ENCODE measurements at places on chromosomes 6 and 20.

- DNase-seq: no peak
Observed at GRCh38 chr6:144583614-144583954, 298.4 kb downstream of the UTRN start.

GRCh38 chr20:19761326-19761725 lies 3.3 kb downstream of the RIN2 start:
- no peak for DNase-seq

GRCh38 chr6:121582262-121582661 lies 146.8 kb downstream of the GJA1 start:
- no peak for DNase-seq

DNA sequence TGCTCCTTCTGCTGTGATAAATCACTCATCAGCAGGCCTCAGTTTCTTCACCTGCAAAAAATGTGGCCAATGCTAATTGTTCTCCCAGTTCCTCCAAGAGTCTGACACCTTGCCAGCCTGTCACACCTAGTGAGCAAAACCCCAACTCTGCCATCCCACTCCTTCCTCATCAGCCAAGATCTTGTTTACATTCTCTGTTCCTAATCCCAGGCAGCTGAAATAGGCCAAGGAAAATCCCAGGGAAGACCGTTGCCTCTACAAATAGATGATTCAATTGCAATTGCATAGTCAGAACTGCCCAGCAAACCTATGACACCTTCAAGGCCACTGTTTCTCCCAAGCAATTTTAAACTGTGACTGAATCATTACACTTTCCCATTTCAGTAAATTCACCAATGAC lies 78.7 kb downstream of the GMDS start:
- no peak for DNase-seq

GRCh38 chr6:90525421-90525820 lies 61.5 kb downstream of the MAP3K7 start:
- DNase-seq: no peak

GRCh38 chr6:41122918-41123317 lies 31.2 kb downstream of the TREML1 start:
- DNase-seq: no peak

GRCh38 chr6:147700436-147701209 lies 192.1 kb downstream of the SAMD5 start:
- DNase-seq: no peak

DNA sequence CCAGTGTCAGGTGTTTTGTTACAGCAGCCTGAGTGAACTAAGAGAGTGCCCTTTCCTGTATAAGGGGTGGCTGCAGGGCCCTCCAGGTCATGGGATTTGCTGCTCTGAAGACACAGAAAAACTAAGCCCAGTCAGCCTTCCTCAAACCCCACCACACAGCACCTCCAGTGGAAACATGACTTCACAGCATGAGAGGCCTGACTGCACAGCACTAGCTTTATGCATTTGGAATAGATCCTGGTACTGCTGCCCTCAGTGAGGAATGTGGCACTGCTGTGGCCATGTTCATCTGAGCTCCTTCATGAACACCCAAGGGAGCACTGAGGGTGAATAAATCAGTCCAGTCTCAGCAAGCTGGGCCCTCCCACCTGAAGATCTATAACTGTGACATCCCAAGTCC lies 296.1 kb upstream of the FOXQ1 start:
- no peak for DNase-seq

- no peak for DNase-seq
Observed at GRCh38 chr20:51378171-51378928, 164.2 kb downstream of the NFATC2 start.

DNA sequence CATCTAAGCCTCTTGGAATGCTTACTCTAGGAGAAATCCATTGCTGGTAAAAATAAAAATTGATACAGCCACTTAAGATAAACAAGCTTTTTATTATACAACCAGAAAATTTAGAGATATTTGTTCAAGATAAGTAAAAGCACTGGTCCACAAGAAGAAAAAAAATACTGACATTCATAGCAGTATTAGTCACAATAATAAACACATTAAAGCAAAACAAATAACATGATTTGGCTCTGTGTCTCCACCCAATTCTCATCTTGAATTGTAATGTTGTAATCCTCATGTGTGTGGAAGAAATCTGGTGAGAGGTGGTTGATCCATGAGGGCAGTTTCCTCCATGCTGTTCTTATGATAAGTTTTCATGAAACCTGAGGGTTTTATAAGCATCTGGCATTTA lies 1093.5 kb upstream of the ADGRB3 start:
- DNase-seq: no peak

DNA sequence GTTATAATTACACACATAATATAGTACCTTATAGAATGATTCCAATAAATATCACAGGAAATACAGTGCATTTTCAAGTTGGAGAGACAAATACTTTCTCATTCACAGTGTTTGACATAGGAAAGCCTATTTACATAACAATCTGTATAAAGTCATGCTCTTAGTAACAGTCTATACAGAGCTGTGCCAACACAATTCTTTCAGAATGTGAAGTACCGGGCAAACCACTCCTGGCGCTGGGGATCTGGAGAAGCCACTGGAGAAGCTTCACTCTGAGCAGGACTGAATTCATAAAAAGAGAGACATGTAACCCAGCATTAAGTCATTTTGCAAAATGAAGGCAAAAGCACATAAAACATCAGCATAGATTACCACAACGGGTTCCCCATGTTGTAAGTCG lies 24.9 kb upstream of the MCM9 start:
- DNase-seq: no peak

DNA sequence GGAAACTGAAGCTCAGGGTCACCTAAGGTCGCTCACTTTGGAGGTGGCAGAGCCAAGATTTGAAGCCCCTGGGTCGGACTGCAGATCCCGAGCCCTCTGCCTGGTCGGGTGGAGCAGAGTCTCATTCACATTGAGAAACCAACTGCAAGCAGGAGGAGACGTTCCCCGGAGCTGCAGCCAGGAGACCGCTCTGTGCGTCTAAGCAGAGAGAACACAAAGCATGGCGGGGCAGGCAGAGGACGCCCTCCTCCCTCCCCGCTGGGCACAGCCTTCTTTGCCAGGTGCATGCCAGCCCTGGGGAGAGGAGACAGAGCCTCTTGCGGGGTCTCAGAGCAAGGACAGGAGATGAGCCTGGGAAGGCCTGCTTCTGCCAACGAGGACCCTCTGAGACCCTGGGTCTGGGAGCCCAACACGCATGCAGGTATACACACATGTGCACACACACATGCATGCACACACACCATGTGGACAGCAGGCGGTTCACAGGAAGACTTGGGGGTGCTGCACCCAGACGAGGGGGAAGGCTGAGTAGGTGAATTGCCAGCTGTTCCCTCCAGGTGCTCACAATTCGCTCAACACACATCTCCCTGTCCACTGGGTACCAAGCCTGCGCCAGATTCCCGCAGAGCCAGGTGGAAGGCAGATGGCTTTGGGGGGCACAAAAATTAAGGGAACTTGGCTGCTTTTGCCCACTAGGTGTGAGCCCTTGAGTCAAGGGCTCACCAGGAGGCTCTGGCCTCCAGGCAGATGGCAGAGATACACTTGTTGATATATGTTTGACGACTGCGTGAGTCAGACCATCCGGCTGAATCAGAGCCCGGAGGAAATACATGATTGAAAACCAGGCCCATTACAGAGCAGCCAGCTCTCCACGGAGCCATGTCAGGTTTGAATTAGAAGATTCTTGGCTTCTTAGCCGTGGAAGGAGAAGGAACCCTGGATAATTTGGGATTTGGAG lies 5.5 kb upstream of the NTSR1 start:
- DNase-seq: no peak

- no peak for DNase-seq
Observed at GRCh38 chr6:146305092-146305491, 238.5 kb upstream of the RAB32 start.

- no peak for DNase-seq
Observed at GRCh38 chr6:137820952-137821351, 46.1 kb upstream of the TNFAIP3 start.

DNA sequence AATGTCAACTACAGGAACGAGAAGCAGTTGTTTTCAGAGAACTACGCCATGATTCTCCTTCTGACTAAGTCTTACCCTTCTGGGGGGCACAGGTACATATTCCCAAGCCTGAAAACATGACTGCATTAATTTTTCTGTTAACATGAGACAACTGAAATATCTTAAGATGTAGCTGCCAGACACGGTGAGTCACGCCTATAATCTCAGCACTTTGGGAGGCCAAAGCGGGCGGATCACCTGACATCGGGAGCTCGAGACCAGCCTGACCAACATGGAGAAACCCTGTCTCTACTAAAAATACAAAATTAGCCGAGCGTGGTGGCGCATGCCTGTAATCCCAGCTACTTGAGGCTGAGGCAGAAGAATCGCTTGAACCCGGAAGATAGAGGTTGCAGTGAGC lies 21.7 kb downstream of the TBC1D20 start:
- DNase-seq: no peak

DNA sequence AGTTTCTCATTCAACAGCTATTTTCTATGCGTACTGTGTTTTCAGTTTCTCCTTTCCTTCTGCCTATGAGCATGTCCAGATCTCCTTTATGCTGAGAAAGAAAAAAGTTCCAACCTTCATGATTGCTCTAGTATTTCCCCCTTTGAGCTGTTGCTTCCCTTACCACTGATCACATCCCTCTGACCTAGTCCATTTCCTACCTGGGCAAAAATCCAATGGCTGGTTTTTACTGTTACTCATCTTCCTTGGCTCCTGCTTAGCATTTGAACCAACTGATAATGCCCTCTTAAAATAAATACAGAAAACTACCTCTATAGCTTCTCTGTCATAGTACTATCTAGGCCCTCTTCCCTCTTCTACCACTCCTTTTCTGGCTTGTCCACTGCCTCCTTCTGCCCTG lies 6.0 kb downstream of the RFX6 start:
- no peak for DNase-seq

GRCh38 chr6:44653761-44654218 lies 266.3 kb downstream of the CDC5L start:
- DNase-seq: no peak

DNA sequence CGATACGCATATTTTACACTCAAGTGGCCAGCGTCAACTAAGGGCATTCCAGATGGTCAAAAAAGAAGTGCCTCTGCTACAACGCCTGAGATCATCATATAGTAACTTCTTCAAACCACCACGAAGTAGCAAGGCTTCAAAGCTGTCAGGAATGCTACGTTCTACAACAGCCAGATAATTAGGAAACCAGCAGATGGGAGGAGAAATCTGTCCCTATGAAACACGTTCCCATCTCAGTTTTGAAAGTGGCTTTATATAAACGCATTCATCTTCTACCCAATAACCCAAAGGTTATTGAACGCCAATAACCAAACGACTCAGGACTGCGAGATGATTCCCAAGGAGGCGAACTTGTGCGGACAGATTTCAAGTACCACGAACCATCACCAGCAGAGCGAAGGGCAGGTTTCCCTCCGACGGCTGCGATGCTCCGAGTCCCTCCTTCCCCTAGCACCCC lies 1.2 kb downstream of the ABHD12 start:
- DNase-seq: peak; percentile 12

DNA sequence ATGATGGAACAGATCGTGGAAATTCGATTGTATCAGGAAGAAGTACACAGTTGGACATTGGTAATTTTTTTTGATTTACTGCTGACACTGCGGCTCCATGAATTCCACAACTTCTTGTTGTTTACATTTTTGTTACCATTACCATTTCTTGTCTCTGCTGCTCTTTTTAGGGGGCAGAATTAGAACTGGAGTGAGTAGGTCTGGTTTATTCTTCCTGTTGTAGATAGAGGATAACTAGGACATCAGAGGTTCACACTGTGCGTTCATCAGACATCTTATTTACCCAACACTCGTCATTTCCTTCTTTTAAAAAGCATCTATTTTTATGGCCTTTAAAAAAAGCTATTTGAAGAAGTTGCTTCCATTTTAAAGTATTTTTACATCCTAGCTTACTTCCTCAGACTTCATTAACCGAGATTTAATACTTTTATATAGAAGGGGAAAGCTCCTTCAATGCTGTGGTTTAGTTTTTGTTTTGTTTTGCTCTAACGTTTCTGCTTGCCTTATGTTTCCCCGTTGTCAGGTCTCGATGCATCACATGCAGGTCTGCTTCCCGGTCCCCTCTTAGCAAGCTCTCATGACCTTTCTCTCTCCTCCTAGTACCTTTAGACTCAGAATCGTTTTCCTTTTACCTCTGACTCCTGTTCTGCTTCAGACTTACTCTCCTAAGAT lies 139.1 kb downstream of the ARID1B start:
- no peak for DNase-seq

- DNase-seq: no peak
Observed at GRCh38 chr20:40650707-40651106, 38.3 kb downstream of the MAFB start.

GRCh38 chr20:53929974-53930650 lies 140.3 kb downstream of the BCAS1 start:
- DNase-seq: no peak

GRCh38 chr6:19362396-19362795 lies 474.8 kb upstream of the ID4 start:
- DNase-seq: no peak

DNA sequence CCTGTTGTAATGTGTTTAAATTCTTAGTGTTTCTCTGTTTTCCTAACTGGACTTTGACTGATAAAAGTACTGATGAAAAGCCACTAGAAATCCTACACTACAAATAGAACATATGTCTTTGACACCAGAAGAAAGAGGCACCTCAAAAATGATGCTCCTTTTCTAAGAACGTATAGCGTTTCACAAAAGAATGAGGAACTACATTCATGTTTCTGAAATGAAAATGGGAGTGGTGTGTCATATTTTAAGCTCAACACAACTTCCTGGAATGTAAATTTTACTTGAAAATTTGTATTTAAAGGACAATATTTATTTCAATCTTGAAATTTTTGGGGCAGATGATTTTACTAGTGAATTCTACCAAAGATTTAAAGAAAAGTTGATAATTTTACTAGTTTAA lies 35.3 kb downstream of the KIAA0408 start:
- no peak for DNase-seq

GRCh38 chr6:93218096-93218495 lies 201.3 kb downstream of the EPHA7 start:
- no peak for DNase-seq

DNA sequence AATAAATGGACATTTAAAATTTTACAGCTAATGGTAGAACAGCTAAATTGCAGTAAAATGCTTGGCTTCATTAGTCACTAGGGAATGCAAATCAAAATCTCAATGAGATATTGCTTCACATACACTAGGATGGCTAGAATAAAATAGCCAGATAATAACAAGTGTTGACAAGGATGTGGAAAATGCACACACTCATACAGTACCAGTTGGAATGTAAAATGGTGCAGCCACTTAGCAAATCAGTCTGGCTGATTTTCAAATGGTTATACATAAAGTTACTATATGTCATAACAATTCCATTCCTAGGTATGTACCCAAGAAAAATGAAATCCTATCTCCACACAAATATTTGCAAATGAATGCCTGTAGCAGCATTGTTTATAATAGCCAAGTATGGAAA lies 452.1 kb downstream of the HDGFL1 start:
- DNase-seq: no peak

- DNase-seq: no peak
Observed at GRCh38 chr6:43714311-43715055, 26.9 kb upstream of the MRPS18A start.

All from midbrain (tissue), 1 donor.